ENCODE measurements at places on chromosomes 2 and 18.

GRCh38 chr2:37349231-37349860, 4.9 kb downstream of the QPCT start:
- no peak for DNase-seq

DNA sequence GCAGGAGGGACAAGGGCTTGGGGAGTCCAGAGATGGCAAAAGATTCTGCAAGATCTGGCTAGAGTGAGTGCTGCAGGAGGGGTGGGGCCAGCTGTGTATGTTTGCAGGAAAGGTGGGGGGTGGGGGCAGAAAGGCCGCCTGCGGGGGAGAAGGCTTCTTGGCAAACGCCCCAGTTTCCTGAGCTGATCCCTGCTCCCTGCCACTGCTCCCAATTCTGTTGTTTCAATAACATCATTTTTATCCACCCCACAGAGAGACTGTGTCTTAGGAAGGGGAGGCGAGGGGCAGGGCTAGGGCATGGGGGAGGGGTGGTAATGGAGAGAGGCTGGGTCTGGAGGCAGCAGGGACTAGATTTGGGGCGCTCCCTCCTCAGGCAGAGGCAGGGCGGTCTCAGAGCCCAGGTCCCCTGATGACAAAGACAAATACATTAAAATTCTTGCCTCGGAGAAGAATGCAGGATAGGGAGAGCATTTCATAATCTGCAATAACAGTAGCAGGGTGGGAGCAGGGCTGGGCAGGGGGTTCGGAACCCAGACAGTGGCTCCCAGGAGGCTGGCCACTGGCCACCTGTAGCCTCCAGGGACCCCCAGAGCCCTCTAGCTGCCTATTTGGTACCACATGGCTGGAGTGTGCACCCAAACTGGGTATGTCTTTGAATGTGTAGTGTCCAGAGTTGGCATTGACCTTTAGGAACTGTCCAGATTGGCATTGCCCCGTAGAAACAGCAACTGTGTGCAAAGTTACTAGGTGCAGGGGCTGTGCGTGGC, 2.1 kb upstream of the WNT6 start:
- no peak for DNase-seq

DNA sequence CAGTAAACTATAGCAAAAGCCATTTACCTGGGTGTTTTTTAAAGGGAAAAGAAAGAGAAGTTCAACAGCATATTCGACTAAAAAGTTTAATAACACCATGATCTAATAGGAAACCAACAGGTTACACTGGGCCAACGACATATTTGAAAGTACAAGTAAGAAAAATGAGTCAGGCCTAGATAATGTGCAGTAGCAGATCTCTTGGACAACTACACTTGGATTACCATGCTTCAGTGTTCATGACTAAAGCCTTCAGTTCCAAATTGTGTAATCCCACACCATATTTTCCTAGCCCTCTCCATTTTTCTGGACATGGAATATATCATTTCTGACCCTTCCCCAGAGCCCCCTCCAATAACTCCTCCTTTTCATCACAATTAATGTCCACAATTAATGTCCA, 39.1 kb upstream of the FIGN start:
- DNase-seq, result no peak

GRCh38 chr2:38615237-38615636, 12.5 kb upstream of the HNRNPLL start:
- no peak for DNase-seq

Data from stimulated activated CD4-positive, alpha-beta T cell treated with anti-CD3 and anti-CD28 coated beads, Interleukin-1b, Interleukin-23, amount 100 ng/mL, for 1 hour (primary cell).